ENCODE measurements at places on chromosomes 3 and 15. TPM values are rescaled to one million over a fixed set of nuclear protein-coding genes. Genes with fewer than 3 reads are reported as not detected.
A peak's percentile ranks its signal among the peaks of the same experiment; 100 is the strongest.

DNA sequence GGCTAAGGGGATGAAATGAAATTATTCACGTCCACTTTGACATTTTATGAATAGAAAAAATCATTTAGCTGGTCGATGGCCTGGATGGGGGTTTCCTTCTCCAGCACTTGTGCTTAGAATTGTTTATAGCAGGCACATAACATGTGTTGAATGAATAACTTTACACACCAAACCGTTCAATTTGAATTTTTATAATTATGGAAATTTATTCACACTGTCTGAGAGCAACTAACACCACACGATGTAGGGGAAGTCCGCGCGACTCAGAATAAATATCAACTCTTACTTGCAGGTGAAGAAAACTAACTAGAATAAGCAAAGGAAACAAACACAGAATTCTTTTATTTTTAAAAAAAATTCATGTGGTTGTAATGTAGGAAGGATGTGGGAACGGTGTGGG, 81.3 kb downstream of the MINAR1 start:
- H3K27ac ChIP-seq, result no peak overlapping the region
- no peaks in the 10 kb centered on the region for H3K4me1 ChIP-seq
- H3K36me3 ChIP-seq, result no peaks in the 10 kb centered on the region
- no peak for DNase-seq
- no peaks in the 10 kb centered on the region for H3K27me3 ChIP-seq
- no peak overlapping the region for H3K4me3 ChIP-seq

GRCh38 chr3:179503640-179504039, 52.4 kb upstream of the GNB4 start:
- H3K4me1 ChIP-seq, result no peaks in the 10 kb centered on the region
- H3K4me3 ChIP-seq, result no peak overlapping the region
- H3K27me3 ChIP-seq, result no peaks in the 10 kb centered on the region
- no peak overlapping the region for H3K27ac ChIP-seq
- DNase-seq, result no peak

DNA sequence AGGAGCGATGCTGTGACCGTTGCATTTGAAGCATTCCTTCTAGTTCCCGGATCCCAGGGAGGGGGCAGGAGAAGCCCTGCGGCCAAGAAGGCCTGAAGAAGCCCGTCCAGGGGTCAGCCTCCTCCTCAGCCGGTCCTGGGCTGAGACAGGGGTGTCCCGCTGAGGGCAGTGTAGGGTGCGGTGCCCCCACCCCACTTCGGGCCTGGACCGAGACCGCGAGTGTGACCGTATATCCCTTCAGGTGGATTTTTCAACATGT, 2.8 kb downstream of the OCA2 start:
- H3K27me3 ChIP-seq, result no peaks in the 10 kb centered on the region
- H3K4me3 ChIP-seq, result no peak overlapping the region
- H3K27ac ChIP-seq, result no peak overlapping the region

- peak overlapping the region; percentile 76 for H3K4me3 ChIP-seq
- H3K36me3 ChIP-seq, result no peaks in the 10 kb centered on the region
- no peak for DNase-seq
- H3K27me3 ChIP-seq, result no peaks in the 10 kb centered on the region
- peak overlapping the region; percentile 99 for H3K27ac ChIP-seq
Measured at GRCh38 chr15:82950295-82950694, 2.2 kb downstream of the HOMER2 start.

- no peaks in the 10 kb centered on the region for H3K4me1 ChIP-seq
- no peak for DNase-seq
- no peaks in the 10 kb centered on the region for H3K27me3 ChIP-seq
- no peak overlapping the region for H3K4me3 ChIP-seq
- H3K36me3 ChIP-seq, result no peaks in the 10 kb centered on the region
- H3K27ac ChIP-seq, result no peak overlapping the region
Measured at GRCh38 chr3:102024270-102024904, 175.1 kb downstream of the NFKBIZ start.

DNA sequence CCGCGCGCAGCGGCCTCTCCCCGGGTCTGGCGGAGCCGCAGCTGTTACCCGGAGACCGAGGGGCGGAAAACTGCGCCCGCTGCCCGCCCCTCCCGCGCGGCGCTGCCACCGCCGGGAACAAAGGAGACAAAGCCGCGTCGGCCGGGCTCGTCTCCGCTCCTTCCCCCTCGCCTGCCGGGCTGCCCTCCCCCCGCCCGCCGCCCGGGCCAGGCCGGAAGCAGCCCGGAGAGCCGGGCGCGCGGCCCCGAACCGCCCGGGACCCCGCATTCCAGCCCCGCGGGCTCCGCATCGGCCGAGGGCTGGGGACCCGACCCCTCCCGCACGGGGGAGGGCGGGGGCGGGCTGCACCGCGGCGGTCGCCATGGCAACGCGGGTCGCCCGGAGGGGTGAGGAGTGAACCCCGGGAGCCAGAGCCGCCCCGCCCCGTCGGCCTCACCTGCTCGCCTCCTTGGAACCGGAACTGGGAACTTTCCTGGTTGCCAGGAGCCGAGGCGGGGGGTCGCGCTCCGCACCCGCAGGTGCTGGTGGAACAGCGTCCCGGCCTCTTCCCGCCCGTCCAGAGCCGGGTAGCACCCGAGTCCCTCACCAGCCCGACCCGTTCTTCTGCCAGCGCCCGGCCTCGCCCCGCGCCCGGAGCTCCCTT, 448 bp downstream of the PLXNB1 start:
- H3K27ac ChIP-seq, result peak overlapping the region; percentile 90
- H3K4me1 ChIP-seq, result peaks cover 59% of the 10 kb centered on the region
- H3K27me3 ChIP-seq, result no peaks in the 10 kb centered on the region
- H3K4me3 ChIP-seq, result peak overlapping the region; percentile 69

- no peaks in the 10 kb centered on the region for H3K27me3 ChIP-seq
- no peaks in the 10 kb centered on the region for H3K4me1 ChIP-seq
- no peak for DNase-seq
- no peak overlapping the region for H3K27ac ChIP-seq
- H3K4me3 ChIP-seq, result no peak overlapping the region
Measured at GRCh38 chr15:55457401-55458022, 49.2 kb downstream of the PIERCE2 start.

DNA sequence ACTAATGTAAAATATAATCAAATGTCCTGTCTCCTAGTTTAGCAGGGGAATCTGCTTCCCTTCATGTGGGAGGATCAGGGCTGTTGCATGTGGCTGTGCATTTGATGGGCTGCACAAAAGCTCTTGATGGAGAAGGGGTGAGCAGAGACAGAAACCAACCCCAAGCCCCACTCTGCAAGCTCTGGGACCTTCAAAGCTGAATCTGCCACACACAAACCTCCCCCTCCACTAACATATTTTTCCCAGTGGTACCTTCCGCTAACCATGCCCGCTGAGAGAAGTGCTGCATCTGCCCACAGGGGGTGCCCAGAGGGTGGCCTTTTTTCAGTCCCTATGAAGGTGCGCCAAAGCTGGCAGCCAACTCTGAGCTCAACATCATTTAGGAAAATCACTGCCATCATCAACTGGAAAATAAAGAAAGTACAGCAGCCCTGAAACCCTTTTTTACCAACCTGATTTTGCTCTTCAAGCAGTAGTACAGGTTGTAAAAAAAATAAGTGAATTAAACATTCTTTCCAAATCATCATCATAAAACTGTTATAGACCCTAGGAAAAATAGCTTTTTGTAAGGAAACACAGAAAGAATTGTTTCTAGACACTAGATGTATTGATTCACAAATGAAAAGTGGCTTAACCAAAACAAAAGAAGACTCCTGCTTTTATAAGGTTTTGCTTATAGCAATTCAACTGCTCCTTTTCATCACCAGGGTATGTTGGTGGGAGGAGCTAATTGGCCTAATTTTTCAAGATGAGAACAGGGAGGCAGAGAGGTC, 97.0 kb downstream of the HHLA2 start:
- H3K4me3 ChIP-seq, result no peak overlapping the region
- no peak overlapping the region for H3K27ac ChIP-seq
- H3K27me3 ChIP-seq, result no peaks in the 10 kb centered on the region
- H3K36me3 ChIP-seq, result no peaks in the 10 kb centered on the region

DNA sequence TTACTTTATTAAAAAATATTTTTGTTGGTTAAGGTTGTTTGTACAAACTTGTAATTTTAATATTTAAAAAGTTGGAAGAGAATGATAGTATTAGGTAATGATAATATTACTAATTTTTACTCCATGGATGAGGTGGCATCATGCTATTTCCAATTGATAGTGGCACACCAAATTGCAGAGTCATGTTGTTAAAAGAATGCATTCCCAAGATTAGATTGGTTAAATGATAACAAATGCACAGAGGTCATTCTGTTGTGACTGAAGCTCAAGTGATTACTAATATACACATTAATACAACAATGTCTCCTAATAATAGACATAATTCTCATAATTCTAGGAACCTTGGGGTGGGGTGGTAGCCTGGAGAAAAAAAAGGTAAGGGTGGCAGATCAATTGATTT, 73.2 kb upstream of the ZBED2 start:
- H3K27me3 ChIP-seq, result no peaks in the 10 kb centered on the region
- H3K4me3 ChIP-seq, result no peak overlapping the region

- H3K4me3 ChIP-seq, result no peak overlapping the region
- no peak overlapping the region for H3K27ac ChIP-seq
- peaks cover 5% of the 10 kb centered on the region for H3K4me1 ChIP-seq
- no peaks in the 10 kb centered on the region for H3K27me3 ChIP-seq
- no peak for DNase-seq
Measured at GRCh38 chr3:177441276-177441812, 244.1 kb upstream of the TBL1XR1 start.

- no peak overlapping the region for H3K27ac ChIP-seq
- H3K4me3 ChIP-seq, result no peak overlapping the region
- H3K36me3 ChIP-seq, result no peaks in the 10 kb centered on the region
- H3K4me1 ChIP-seq, result no peaks in the 10 kb centered on the region
Measured at GRCh38 chr15:46778876-46779275, 938.4 kb upstream of the SEMA6D start.

DNA sequence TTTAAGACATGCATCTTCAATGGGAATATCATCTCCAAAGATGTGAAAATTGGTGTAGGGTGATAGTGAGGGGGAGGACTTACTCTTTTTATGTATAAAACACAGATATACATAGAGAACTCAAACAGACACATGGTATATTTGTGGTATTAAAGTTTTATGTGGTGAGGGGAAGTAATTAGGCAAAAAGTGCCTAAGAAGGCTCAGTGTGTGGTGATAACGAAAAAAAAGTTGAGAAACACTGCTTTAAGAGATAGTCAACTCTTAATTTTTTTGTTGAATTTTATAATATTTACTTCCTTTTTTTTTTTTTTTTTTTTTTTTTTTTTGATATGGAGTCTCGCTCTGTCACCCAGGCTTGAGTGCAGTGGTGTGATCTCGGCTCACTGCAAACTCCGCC, 174.2 kb upstream of the FRMD4B start:
- peaks cover 9% of the 10 kb centered on the region for H3K4me1 ChIP-seq
- H3K36me3 ChIP-seq, result no peaks in the 10 kb centered on the region
- DNase-seq, result no peak
- H3K27ac ChIP-seq, result no peak overlapping the region

DNA sequence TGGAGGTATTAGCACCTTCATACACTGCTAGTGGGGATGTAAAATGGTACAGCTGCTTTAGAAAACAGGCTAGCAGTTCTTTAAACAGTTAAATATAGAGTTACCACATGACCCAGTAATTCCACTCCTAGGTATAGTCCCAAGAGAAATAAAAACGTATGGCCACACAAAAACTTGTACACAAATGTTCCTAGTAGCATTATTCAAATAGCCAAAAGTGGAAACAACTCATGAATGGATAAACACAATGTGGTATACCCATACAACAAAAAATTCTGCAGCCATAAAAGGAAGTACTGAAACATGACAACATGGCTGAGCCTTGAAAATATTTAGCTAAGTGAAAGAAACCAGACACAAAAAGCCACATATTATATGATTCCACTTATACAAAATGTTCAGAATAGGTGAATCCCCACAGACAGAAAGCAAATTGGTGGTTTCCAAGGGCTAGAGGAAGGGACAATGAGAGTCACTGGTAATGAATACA, 40.8 kb upstream of the KLF13 start:
- H3K27ac ChIP-seq, result no peak overlapping the region
- no peaks in the 10 kb centered on the region for H3K27me3 ChIP-seq
- no peak for DNase-seq
- no peaks in the 10 kb centered on the region for H3K36me3 ChIP-seq

DNA sequence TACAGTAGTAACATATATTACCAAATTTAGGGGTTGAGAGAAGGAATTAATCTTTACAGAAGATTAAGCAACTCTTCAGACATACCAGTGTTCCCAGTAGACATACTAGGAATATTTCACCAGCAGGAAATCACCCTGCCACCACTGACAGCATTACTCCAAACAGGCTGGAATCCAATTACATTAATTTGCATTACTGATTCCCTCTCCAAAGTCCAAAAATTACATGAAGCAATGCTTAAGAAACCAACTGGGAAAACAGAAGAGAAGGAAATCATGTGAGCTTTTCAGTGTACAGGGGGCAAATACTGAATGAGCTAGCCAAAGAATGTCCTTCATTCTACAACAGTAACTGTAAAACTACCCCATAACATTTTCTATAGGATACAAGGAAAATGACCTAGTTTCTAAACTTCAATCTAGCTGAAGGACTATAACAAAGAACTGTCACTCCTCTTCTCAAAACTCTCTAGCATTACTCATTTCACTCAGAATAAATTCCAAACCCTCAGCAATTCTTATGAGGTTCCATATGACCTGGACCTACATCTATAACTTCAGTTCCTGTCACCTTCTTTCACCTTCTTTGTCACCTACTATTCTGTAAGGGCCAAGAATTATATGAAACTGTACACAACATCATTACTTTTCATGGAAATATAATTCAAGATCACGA, 72.7 kb downstream of the INO80 start:
- H3K27ac ChIP-seq, result no peak overlapping the region
- no peaks in the 10 kb centered on the region for H3K27me3 ChIP-seq
- no peak for DNase-seq

GRCh38 chr15:74933573-74933972, 4.3 kb downstream of the COX5A start:
- DNase-seq, result no peak
- peaks cover 33% of the 10 kb centered on the region for H3K4me1 ChIP-seq
- no peak overlapping the region for H3K27ac ChIP-seq
- H3K4me3 ChIP-seq, result no peak overlapping the region

GRCh38 chr3:61092870-61093269, 158.4 kb downstream of the FHIT start:
- DNase-seq, result no peak
- H3K27ac ChIP-seq, result no peak overlapping the region
- no peaks in the 10 kb centered on the region for H3K4me1 ChIP-seq
- H3K36me3 ChIP-seq, result no peaks in the 10 kb centered on the region
- H3K27me3 ChIP-seq, result no peaks in the 10 kb centered on the region
- H3K4me3 ChIP-seq, result no peak overlapping the region

DNA sequence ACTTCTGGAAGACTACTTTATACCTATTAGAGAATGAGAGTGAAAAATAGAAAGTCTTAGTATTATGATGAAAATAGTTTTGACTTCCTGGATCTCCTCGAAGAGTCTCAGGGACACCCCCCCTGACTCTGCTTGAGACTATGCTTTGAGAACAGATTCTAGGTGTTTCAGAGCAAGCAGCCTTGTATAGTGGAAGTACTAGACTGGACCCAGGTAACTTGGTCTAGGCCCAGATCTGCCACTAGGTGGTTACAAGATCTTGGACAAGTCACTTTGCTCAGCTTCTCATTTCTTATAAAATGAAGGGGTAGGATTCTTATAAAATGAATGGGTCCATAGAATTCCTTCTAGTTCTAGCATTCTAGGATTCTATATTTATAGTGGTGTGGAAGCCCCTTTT, 9.1 kb downstream of the ABHD5 start:
- peaks cover 8% of the 10 kb centered on the region for H3K36me3 ChIP-seq
- H3K27me3 ChIP-seq, result no peaks in the 10 kb centered on the region
- DNase-seq, result no peak
- H3K4me3 ChIP-seq, result no peak overlapping the region
- no peak overlapping the region for H3K27ac ChIP-seq

Gene JAGN1
- 19.7 TPM for total RNA-seq

Gene ZBTB47
- 19.7 TPM for total RNA-seq

Gene CPNE9
- total RNA-seq, result not detected

Gene RFX7
- 5.4 TPM for total RNA-seq

Gene SLC51A
- not detected for total RNA-seq

All from body of pancreas (tissue), 4 donors.